ENCODE measurements at places on chromosomes 2 and 18.

GRCh38 chr18:78970774-78971333, 8.8 kb upstream of the SALL3 start:
- peak; percentile 14 for DNase-seq

DNA sequence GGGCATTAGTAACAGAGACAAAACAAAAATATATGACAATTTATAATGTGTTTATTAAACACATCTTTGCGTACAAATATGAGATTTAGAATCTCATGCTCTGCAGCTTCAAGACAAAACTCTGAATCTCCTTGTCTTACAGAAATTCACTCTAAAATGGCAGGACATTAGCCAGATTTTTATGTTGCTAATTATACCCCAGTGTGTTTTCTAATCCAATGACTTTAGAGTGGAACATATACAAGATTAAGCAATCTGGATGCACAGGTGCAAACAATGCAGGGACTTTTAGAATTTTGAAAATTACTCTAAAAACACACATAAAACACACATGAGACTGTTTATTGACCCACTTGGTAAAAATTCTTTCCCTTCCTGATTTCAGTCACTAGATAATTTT, 85.9 kb downstream of the CALCRL start:
- no peak for DNase-seq

DNA sequence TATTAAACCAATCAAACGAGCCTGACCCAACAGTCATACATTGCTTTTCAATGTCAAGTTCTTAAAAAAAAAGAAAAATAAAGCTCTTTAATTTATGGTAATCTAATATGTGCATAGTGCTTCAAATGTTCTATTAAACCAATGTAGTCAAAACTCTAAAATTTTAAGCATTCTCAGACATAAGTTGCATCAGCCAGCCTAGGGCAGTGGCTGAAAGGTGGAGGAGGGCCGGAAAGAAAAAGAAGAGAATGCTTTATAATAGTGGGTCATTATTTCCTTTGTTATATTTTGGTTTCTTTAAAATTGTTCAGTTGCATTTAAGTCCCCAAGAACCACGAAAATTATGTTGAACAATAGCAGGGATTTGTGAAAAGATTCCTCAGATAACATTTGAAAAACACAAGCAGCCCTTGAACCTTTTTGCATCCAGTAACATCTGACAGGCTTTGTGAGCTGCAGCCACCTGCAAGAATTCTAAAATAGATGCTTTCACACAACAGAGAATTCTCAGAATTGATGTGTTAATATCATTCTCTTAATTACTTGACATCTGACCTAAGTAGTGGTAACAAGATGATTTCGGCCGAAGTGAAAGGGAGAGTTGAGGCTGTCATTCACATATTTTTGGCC, 252.1 kb downstream of the CDCA7 start:
- no peak for DNase-seq

GRCh38 chr2:187615902-187616301, 61.7 kb upstream of the TFPI start:
- DNase-seq: no peak

GRCh38 chr2:141362311-141362710, 768.5 kb downstream of the LRP1B start:
- DNase-seq: no peak

DNA sequence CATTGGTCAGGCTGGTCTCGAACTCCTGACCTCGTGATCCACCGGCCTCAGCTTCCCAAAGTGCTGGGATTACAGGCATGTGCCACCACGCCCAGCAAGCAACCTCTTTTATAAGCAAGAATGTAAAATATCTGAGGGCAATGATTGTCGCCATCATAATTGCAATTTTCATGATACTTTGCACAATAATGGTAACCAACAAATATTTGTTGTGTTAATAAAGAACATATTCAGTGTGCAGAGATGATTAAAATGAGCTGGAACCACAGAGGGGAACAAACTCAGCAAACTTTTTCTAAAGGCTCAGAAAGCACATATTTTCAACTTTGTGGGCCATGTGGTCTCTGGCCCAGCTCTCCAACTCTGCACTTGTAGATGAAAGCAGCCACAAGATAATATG, 115.2 kb upstream of the SIX2 start:
- DNase-seq: no peak

- DNase-seq: peak; percentile 40
Measured at GRCh38 chr2:222307978-222308730, 9.4 kb upstream of the PAX3 start.

DNA sequence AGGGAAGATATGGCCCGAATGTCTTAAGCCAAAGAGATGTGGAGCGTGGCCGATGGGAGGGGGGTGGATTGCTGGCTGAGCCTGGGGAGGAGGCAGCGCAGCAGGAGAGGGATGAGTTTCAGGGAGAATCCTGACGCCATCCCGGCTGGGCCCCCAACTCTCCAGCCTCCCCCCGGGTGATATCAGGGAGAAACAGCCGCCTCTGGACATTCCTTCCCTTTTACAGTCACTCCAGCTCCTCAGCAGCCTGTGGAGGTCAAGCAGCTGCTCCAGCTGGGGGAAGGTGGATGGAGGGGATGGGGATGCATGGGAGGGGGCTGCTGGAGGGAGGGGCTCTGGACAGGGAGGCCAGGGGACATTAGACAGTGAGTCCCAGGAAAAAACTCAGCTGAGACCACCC, 9.5 kb upstream of the DES start:
- DNase-seq: no peak

GRCh38 chr2:28810384-28811285, at the start of gene SPDYA:
TSS of gene SPDYA (plus strand) at chr2:28810834. CDS start at chr2:28816015, 5,181 bp downstream.
- DNase-seq: peak; percentile 91

GRCh38 chr2:39646267-39646666, 19.4 kb upstream of the TMEM178A start:
- no peak for DNase-seq

DNA sequence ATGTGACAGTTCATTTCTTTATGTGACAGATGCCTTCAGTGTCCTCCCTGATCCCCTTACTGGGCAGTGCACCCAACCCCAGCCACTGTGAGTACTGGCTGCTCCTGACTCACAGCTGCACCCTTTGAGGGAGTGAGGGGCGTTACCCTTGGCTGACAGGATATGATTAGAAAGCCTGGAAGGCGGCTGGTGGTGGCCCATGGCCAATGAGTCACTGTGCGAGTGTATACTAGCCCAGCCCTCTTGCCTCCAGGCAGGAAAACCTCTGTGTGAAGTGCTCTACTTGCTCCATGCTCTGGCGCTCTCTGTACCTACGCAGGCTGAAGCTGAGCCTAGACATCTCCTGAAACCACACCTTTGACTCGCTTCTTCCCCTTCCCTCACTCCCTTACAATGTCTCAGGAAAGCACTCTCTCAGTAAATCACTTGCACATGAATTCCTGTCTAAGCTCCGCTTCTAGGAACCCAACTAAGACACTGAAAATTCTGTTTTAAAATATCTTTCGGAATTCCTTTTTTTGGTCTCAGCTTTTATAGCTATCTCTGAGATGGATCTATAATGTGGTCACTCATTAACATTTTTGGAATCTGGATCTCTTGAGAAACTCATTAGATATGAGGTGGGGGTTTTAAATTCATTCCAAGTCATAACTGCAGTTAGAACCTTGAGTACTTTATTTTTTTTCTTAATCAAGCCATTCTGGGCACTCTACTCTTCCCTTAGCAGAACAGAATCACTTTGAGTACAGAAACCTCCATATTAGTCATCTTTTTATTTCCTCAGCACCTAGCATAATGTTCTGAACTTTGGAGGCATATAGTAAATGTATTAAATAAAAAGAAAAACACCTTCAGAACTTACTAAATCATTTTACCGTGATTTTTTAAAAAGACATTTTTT, 25.3 kb upstream of the STAM2 start:
- DNase-seq: peak; percentile 88

DNA sequence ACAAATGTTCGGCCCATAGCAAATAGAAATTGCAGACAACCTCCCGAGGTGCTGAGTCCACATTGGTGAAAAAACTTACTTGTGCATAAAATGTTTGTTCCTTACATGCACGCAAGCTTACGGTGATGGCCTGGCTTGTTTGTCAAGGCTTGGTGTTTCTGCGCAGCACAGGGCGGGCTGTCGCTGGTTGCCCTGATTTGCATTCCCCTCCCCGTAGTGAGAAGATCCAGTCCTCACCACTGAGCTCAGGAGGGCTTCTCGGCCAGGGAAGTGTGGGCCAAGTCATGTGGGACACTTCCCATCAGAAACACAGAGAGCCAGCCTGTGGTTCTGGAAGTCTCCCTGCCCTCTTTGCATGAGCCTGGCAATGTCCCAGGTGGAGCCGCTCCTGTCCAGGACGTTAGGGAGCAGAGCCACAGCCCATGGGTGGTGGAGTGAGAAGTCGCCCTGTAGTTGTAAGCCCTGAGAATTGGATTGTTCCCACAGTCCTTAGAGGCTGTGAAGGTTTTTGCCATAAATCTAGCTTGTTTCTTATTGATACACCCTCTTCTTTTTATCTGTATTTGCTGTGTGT, 152.7 kb downstream of the TWIST2 start:
- DNase-seq: no peak

GRCh38 chr18:41860987-41861386, 94.0 kb upstream of the PIK3C3 start:
- no peak for DNase-seq

DNA sequence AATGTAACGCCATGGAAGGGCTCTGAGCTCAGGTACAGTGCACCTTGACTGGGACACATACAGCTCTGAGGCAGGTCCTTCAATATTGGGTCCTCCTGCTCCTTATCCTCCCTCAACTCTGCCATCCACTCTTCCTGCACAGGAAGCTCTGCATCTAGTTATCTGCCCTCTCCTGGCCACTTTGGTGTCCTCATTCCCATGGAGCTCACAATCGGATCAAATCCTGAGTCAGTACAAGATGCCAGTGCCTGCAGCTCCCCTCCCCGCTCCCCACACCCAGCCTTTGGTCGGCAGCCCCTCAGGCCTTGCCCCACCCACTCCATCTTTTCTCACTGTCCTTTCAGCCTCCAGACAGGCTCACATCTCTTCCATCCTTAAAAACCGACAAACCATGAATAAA, 58.0 kb downstream of the LRRFIP1 start:
- DNase-seq: peak; percentile 62

DNA sequence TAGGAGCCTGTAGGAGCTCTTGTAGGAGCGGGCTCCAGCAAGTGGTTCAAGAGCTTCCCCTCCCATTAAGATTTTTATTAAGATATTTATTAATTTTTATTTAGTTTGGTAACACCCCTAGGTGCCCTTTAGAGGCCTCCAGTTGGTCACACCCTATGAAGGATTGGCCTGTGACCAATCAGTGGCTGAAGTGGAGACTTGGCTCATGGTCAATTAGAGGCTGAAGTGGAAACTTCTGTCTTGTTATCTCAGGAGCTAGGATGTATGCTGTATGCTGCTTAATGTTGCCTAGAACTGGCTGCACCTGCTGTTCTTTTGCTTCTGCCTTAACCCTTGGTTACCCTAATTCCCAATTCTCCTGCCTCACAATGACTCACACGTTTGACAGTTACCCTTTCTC, 48.7 kb downstream of the DHRS9 start:
- DNase-seq: no peak

DNA sequence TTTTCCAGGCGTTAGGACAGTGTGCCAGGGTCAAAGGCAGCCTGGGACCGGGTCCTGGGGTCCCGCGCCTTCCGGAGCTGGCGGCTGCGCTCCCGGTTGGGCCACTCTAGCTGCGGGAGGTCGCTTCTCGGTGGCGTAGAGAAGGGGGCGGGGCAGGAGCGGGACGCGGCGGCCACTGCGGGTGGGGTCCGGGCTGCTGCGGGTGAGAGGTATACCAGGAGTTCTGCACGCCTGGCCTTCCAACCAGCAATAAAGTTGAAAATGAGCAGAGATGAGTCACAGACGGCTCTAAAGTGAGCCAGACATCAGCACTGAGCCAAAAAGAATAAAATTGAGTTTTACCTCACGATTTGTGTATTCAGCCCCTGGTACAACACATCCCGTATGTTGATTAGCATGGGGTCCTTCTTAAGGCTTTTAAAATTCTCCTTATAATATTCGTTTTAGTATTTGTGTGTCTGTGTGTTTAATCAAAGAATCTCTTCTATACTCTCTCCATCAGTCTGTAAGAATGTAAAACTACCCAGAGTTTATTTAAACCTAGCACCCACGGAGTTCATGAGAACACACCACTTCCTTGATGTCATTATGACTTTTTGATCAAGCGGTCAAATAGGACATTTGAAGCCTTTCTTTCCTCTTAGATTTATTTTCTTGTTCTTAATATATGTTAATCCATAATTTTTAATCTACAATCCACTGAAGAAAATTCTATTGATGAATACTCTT, at the start of gene C1GALT1C1L:
TSS of gene C1GALT1C1L (minus strand) at position 108 of the 729 bp plus-strand sequence. CDS start at position 1, 107 bp downstream.
- no peak for DNase-seq

DNA sequence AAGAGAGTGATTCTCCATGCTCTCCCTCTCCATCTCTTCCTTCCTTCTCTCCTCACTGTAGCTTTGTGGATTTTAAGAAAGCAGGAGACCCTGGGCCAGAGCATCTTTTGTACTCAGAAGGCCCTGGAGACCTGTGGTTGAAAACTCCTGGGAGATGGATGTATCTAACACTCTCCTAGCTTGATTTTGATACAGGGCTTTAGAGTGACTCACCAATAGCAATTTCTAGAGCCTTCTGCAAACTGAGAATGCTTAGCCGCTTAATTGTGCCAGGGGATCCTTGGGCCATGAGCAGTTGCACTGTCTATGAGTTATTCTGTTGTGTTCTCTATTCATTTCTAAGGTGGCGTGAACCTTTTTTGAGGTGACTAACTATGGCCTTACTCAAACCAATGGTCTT, 17.7 kb downstream of the HOXD1 start:
- DNase-seq: no peak

GRCh38 chr2:2845267-2845666, 514.2 kb upstream of the MYT1L start:
- DNase-seq: no peak

- DNase-seq: no peak
Measured at GRCh38 chr2:59005836-59006615, 764.9 kb upstream of the FANCL start.

DNA sequence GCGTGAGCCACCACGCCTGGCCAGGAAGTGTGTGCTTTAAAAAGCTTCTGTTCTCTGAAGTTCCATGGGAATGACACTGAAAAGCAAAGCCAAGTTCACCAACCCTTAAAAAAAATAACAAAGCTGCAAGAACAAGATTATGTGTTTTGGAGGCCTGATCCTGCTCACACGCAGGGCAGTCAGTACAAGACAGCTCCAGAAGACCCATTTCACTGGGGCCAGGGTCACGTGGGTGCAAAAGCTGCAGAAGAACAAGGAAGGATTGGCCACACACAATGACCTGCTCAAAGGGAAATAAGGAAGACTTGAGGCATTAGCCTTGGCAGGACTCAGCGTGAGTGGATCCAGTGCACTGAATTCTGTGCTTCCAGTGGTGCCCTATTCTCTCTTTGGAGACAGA, 187.9 kb downstream of the NCK2 start:
- DNase-seq: no peak

DNA sequence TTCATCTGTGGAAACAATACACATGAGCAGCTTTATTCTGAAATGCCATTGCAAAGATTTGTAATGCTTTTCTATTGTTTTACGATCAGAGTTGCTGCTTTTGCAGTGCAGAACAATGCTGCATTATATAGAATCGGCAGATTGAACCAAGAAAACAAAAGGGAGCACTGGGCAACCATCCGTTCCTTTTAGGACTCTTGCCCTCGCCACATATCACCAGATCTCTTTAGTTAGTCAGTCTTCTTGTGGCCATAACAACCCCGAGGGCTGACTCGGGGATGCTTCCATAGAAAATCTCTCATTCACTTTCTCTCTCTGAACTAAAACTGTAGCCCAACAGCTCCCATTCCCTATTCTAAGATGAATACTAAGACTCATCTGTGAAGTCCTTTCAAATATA, 340.4 kb downstream of the NRXN1 start:
- DNase-seq: no peak
